Astrocyte (in vitro differentiated cells and primary cell): ENCODE measurements at places on chromosomes 5 and 9.
A peak's percentile ranks its signal among the peaks of the same experiment; 100 is the strongest.

DNA sequence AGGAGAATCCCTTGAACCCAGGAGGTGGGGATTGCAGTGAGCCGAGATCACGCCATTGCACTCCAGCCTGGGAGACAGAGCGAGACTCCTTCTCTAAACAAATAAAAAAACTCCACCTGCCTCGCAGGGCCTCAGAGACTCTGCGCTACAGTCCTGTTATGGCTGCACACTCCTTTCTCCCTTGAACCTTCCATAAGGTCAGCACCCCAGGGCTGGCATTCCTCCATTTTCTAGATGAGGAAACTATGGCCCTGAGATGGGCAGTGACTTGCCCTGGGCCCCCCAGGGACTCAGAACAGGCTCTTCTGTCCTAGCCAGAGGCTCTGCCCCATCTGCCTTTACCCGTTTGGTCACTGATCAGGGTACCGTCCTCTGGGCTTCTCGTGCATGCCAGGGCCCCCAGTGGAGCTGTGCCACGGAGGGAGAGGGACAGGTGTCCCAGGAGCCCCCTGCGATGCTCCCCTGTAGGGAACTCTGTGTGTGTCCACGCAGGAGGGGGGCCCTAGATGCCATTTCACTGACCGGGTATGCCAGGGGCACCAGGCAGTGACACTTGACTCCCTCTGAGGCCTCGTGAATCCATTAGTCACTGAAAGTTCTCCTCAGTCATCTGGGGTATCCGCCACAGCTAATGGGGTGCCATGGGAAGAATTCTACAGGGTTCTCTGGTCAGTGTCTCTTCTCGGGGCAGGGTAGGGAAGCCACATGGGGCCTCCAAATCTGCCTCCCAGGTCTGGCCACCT is 16.2 kb downstream of the RALGDS start:
- no peaks in the 10 kb centered on the region for H3K27me3 ChIP-seq
- H3K36me3 ChIP-seq, result peaks cover 8% of the 10 kb centered on the region
- H3K4me1 ChIP-seq, result no peaks in the 10 kb centered on the region
- no peak for DNase-seq
- H3K4me3 ChIP-seq, result no peak overlapping the region

- no peaks in the 10 kb centered on the region for H3K27me3 ChIP-seq
- H3K36me3 ChIP-seq, result no peaks in the 10 kb centered on the region
- no peak overlapping the region for H3K4me3 ChIP-seq
- no peak overlapping the region for H3K27ac ChIP-seq
These were observed 28.0 kb downstream of the PRUNE2 start for GRCh38 chr9:76877961-76878360.

DNA sequence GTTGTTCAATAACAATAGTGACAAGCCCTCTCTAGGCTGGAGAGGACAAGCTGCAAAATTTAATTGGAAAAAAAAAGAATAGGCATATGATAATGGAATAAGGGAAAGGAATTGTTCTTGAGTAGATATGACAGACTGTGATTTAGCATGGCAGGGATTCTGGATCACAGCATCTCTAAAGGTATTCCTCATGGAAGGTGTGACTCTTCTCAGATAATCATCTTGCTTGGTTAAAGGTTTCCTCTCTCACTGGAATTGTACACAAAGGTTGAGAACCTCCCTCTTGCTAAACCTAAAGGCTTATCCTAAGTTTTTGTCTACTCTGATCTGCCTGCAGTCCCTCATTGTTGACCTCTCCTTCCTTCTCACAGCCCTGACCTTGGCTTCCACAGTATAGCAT is 31.6 kb downstream of the ELOVL7 start:
- no peaks in the 10 kb centered on the region for H3K27me3 ChIP-seq
- DNase-seq, result no peak
- H3K27ac ChIP-seq, result no peak overlapping the region
- no peaks in the 10 kb centered on the region for H3K36me3 ChIP-seq

DNA sequence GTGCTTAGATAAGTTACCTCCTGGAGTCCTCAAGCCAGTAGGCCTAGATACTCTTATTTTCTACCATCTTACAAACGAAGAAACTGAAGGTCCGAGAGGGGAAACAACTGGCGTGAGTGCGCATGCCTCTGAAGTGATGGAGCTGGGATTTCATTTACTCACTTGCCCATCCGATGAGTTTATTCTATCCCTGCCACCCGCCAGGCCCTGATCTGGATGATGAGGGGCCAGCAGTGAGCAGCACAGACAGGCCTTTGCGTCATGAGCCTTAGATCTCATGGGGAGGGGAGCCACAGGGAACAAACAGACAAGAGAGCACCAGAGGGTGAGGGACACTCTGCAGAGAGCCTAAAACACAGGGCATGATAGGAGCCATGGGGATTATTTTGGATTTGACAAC is 34.1 kb upstream of the SLC2A8 start:
- H3K4me3 ChIP-seq, result no peak overlapping the region
- no peaks in the 10 kb centered on the region for H3K4me1 ChIP-seq
- H3K36me3 ChIP-seq, result no peaks in the 10 kb centered on the region
- no peaks in the 10 kb centered on the region for H3K27me3 ChIP-seq
- DNase-seq, result no peak

DNA sequence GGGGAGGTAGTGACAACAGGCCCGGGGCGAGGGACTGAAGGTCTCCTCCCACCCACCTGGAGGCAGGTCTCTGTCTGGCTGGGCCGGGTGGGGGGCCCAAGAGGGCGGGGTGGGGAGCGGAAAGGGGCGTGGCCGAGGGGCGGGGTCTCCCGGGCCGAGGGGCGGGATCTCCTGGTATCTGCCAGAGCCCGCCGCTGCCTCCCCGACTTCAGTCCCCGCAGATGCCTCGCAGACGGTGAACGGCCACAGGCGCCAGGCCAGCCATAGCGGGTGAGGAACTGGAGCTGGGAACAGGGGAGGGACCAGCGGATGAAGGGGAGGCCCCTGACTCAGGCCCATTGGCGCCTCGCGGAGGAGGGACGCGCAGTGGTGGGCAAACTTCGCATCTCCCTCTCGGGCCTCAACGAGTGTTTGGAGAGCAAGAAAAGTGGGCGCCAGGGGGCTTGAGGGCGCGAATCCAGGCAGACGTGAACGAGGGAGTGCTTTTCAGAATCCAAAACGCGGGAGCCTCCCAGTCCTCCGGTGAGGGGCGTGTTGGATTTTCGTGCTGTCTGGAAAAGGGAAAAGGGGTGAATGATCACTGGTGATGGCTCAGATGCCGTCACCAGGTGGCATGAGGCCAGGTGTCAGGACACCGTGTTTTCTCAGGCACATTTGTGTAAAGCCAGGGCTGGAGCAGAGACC is at the start of gene ADGRD2:
TSS of gene ADGRD2 (plus strand) at position 211 of the 684 bp plus-strand sequence. CDS start 1,216 bp downstream, outside the sequence.
- DNase-seq, result peak; percentile 12

DNA sequence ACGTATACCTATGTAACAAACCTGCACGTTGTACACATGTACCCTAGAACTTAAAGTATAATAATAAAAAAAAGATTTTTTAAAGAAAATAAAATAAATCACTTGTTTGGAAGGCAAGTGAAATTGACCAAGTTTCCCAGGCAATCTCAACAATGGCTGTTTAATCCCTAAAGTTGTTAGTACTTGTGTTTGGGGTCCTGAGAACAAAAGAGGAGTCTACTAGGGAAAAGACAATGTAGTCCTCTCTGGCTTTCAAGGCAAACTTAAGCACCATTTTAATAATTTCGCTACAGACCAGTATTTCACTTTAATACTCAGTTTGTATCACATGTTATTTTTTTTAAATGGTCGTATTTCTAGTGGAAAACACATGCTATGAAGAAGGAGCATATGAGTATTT is 14.2 kb downstream of the CEMIP2 start:
- H3K27ac ChIP-seq, result no peak overlapping the region
- no peaks in the 10 kb centered on the region for H3K36me3 ChIP-seq
- H3K27me3 ChIP-seq, result no peaks in the 10 kb centered on the region
- no peak overlapping the region for H3K4me3 ChIP-seq

DNA sequence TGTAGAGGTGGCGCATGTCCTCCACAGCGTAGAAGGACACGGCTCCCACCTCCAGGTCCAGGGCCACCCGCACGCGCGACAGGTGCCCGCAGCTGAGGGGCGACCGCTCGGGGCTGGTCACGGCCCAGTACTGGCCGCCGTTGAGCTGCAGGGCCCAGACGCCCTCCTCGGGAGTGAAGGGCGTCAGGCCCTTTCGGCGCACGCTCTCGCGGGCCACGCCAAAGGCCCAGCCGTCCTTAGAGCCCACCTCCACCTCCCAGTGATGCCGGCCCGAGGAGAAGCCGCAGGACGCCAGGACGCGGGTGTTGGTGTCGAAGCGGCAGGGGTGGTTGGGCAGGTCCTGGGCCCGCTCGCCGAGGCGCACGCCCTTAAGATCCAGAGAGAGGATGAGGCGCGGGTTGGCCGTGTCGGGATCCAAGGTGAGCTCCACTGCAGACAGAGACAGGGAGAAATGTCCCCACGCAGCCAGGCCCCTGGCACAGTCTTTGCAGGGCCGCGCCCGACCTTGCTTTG is 9.7 kb downstream of the TRIM7 start:
- no peak overlapping the region for H3K27ac ChIP-seq
- H3K4me1 ChIP-seq, result peaks cover 13% of the 10 kb centered on the region
- H3K4me3 ChIP-seq, result no peak overlapping the region
- DNase-seq, result no peak
- H3K36me3 ChIP-seq, result no peaks in the 10 kb centered on the region
- H3K27me3 ChIP-seq, result peaks cover 10% of the 10 kb centered on the region
